A549 treated with Mapracorat at 1 μM for 4 hours (cell line): ENCODE measurements at places on chromosomes 5 and 9. TPM values are rescaled to one million over a fixed set of nuclear protein-coding genes. Genes with fewer than 3 reads are reported as not detected.

Gene TAF11L5
- total RNA-seq, result not detected in 5 replicates

Gene SCGB3A2
- not detected in 5 replicates for total RNA-seq

Gene CORO2A
- total RNA-seq, result 1.0 to 1.6 TPM (median 1.3 TPM) in 5 replicates

Gene ALDOB
- 0.12 TPM in 1 of 5 replicates, not detected in the others for total RNA-seq
